HepG2 (cell line): ENCODE measurements at places on chromosomes 1 and 21.

DNA sequence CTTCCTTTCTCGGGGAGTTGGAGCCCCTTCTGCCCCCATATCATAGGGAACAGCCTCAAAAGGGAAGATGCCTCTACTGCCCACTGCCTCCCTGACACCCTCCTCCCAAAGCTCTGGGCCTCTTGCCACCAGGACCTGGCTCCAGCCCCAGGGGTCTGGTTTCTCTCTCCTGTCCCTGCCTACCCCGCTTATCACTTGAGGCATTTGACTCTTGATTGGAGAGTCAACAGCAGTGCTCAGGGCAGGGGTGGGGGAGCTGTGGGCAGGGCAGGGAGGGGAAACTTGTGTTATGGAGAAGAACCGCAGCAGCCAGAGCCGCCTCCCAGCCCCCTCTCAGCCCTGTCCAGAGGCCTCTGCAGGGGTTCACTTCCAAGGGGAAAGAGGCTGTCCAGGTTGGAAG lies 573 bp downstream of the TRIM63 start:
- DNase-seq, result no peak

- DNase-seq, result no peak
These were observed 30.5 kb downstream of the RHBG start for GRCh38 chr1:156399355-156400125.

- no peak for DNase-seq
These were observed 13.1 kb upstream of the KCNQ4 start for GRCh38 chr1:40770296-40771070.

GRCh38 chr1:99811075-99811474 lies 39.1 kb upstream of the AGL start:
- no peak for DNase-seq

DNA sequence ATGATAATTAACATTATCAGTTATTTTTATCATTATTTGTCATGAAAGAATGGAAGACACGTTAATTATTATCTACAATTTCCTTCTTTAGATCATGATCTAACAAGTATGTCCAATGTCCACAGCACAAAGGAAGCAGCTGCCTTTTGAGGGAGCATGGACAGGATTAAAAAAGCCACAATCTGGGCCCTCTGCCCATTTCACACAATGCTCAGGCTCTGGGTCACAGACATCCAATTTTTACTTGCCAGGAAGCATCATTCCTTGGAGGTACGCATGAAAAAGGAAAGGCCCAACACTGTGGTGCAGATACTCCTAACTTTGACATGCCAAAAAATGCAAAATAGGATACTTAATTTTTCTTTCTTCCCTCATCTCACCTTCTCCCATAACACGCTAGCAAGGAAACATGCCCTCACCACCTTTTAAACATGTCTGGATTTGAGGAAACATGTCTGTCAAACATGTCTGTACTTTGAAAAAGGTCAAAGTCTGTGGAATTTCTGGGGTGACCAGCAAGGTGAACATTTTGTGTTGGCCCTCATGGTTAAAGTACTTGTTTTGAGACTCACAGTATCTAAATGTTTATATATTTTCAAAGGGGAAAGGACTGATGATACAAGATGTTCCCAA lies 40.0 kb downstream of the GADD45A start:
- DNase-seq, result peak; percentile 63

- DNase-seq, result no peak
These were observed 33.5 kb downstream of the GPR137B start for GRCh38 chr1:236175642-236176336.
